Activated naive CD8-positive, alpha-beta T cell treated with anti-CD3 and anti-CD28 coated beads for 36 hours (primary cell): ENCODE measurements at places on chromosomes 1 and 21. TPM values are rescaled to one million over a fixed set of nuclear protein-coding genes. Genes with fewer than 3 reads are reported as not detected.

The OR2L13 gene
- total RNA-seq: not detected

The NCAM2 gene
- not detected for total RNA-seq

- peak; percentile 30 for DNase-seq
- peak overlapping the region; percentile 55 for H3K27ac ChIP-seq
- H3K4me3 ChIP-seq: peak overlapping the region; percentile 82
- no peaks in the 10 kb centered on the region for H3K36me3 ChIP-seq
- peaks cover 28% of the 10 kb centered on the region for H3K4me1 ChIP-seq
Observed at GRCh38 chr1:45205011-45205909, 1.1 kb downstream of the ZSWIM5 start.

DNA sequence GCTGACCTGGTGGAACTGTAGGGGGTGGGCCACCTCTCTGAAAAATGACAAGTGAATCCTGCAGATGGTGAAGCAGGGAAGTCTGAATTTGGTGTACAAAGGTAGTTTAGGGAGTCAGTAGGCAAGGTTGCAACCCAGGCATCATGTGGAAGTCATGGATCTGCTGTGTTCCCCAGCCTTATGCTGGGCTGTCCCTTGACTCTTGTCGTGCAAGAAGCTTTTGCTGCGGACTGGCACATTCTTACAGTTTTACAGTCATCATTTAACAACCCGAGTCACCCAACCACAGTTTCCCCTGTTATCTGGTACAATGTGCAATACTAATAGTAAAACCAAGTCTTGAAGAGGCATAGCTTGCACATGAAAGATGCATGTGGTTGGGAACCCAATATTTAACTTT, 13.2 kb downstream of the RHOU start:
- no peaks in the 10 kb centered on the region for H3K4me1 ChIP-seq
- H3K27me3 ChIP-seq: peaks cover 5% of the 10 kb centered on the region

GRCh38 chr1:221087919-221088318, 208.7 kb downstream of the HLX start:
- H3K4me3 ChIP-seq: no peak overlapping the region
- no peaks in the 10 kb centered on the region for H3K36me3 ChIP-seq
- no peak for DNase-seq
- no peak overlapping the region for H3K27ac ChIP-seq
- peaks cover 4% of the 10 kb centered on the region for H3K27me3 ChIP-seq

DNA sequence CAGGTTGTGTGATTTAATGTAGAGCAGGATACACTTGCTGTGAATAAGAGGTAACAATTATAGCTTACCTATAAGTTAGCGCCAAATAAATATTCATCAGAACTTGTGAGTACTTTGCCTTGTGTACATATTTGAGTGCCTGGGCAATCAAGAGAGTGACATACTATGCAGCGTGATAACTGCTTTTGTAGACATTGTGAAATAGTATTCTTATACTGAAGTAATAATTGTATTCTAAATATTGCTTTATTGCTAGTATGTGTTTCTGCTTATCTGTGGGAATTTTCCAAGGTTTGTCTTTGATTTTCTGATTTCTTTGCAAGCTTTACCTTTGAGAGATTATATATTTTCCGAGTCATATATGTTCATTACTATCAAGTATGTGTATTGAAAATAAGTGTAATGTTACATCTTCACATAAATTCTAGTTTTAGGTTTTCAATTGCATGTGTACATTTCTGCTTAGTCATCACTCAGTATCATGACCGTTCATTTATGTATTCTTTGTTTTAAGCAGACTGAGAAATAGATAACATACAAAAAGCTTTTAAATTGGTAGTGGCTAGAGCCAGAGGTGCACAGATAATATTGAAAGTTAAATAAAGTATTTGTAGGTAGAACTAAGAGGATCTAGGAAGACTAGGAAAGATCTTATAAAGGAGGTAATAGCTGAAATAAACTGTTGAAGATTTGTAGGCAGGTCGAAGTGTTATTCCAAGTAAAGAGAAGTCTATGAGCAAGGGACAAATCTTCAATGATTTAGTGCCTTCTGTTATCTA, 19.5 kb downstream of the USP25 start:
- peaks cover 51% of the 10 kb centered on the region for H3K4me1 ChIP-seq
- DNase-seq: no peak
- no peak overlapping the region for H3K27ac ChIP-seq
- peaks cover 22% of the 10 kb centered on the region for H3K36me3 ChIP-seq
- H3K27me3 ChIP-seq: no peaks in the 10 kb centered on the region

- H3K4me3 ChIP-seq: no peak overlapping the region
- no peaks in the 10 kb centered on the region for H3K4me1 ChIP-seq
- no peaks in the 10 kb centered on the region for H3K36me3 ChIP-seq
- no peak for DNase-seq
Observed at GRCh38 chr1:214165850-214166374, 115.0 kb upstream of the SMYD2 start.

GRCh38 chr1:46960250-46960649, 19.0 kb upstream of the CYP4A11 start:
- no peaks in the 10 kb centered on the region for H3K4me1 ChIP-seq
- H3K27me3 ChIP-seq: peaks cover 20% of the 10 kb centered on the region
- no peak for DNase-seq
- H3K27ac ChIP-seq: no peak overlapping the region
- H3K4me3 ChIP-seq: no peak overlapping the region
- no peaks in the 10 kb centered on the region for H3K36me3 ChIP-seq

- no peak overlapping the region for H3K4me3 ChIP-seq
- DNase-seq: no peak
- no peaks in the 10 kb centered on the region for H3K4me1 ChIP-seq
- no peak overlapping the region for H3K27ac ChIP-seq
Observed at GRCh38 chr21:42692688-42693087, 39.3 kb downstream of the PDE9A start.

- H3K36me3 ChIP-seq: no peaks in the 10 kb centered on the region
- H3K27me3 ChIP-seq: no peaks in the 10 kb centered on the region
- H3K4me3 ChIP-seq: no peak overlapping the region
- H3K4me1 ChIP-seq: peaks cover 8% of the 10 kb centered on the region
Observed at GRCh38 chr1:64519901-64520300, 50.0 kb downstream of the CACHD1 start.
